ENCODE measurements at places on chromosomes 3 and 15. TPM values are rescaled to one million over a fixed set of nuclear protein-coding genes. Genes with fewer than 3 reads are reported as not detected.

The C3orf52 gene
- 3.2 TPM for polyA plus RNA-seq

The TCF12 gene
- 10.8 TPM for polyA plus RNA-seq

The SLC35G2 gene
- 1.1 TPM for polyA plus RNA-seq

The GOLGA8S gene
- polyA plus RNA-seq: 0.02 TPM

The GABRA5 gene
- polyA plus RNA-seq: not detected
